ENCODE measurements at places on chromosomes 1 and 21.

GRCh38 chr1:230231774-230232145 lies 164.7 kb downstream of the GALNT2 start:
- DNase-seq = peak; percentile 63

- DNase-seq = no peak
These were observed 1.4 kb downstream of the ZNF670 start for GRCh38 chr1:247077213-247077612.

DNA sequence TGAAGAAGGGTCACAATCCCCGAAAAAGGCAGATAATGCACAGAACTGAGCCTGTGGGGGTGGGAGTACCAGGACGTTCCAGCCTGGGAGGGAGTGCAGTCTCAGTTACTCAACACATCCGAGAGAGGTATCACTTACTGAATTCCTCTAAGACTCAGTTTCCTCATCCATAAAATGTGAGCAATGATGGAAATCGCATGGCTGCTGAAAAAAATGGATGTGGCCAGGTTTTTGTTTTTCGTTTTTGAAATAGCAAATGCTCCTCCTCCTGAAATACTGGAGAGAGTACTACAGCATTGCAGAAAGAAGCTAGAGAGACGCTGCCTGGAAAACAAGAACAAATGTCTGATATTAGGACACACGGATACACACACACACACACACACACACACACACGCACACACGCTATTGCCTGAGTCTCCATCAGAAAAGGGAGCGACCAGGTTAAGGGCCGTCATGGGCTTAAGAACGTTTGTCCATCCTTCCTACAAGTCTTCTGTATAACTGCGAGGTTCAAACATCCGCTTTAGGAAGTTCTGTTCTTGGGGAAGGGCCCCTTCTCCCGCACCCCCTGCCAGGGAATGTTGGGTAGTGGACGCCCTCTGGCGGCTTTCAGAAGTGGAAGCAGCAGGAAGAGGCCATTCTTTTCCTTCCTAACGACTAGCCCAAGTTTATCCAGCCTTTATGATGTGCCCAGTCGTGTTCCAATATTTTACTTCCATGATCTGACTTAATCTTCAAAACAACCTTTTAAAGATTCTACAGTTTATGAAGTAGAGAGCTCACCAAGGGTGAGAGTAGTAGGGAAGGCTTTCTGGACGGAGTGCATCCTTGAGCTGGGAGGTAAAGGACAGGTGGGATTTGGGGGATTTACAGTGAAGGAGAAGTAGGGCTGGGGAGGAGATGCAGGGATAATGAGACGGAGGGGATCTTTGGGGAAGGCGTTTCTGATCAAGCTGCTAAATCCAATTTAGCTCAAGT lies 699 bp upstream of the NES start:
- DNase-seq = peak; percentile 16

GRCh38 chr21:43909741-43910400 lies 44.8 kb downstream of the AGPAT3 start:
- DNase-seq = no peak

DNA sequence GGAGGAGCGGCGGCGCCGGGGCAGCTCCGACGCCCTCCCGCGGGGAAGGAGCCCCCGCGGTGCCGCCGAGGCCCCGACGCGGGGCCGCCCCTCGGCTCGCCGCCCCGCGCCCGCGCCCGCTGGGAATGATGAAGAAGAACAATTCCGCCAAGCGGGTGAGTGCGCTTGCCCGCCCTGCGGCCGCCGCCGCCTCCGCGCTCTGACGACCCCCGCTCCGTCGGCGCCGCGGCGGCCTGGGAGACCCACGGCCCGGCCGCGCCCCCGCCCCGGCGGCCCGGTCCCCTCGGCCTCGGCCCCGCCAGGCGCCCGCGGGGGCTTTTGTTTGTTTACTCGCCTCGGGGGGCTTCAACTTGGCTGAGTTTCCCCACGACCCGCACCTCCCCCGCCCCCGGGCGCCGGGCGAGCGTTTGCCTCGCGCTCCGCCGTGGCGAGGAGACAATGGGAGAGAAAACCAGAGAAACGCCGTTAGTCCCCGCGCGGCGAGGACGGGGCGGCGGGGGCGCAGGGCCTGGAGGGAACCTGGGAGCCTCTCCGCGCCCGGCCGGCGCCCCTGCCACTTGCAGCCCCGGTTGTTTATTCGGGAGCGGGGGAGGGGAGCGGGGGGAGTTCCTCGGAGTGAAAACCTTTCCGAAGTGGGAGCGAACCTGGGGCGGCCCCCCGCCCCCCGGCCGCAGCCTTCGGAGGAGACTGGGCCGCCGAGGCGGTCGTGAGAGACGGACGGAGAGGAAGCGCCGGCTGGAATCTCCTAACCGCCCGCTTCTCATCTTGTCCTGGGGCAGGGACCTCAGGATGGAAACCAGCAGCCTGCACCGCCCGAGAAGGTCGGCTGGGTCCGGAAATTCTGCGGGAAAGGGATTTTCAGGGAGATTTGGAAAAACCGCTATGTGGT lies 661 bp downstream of the PLEKHO1 start:
- DNase-seq = no peak

DNA sequence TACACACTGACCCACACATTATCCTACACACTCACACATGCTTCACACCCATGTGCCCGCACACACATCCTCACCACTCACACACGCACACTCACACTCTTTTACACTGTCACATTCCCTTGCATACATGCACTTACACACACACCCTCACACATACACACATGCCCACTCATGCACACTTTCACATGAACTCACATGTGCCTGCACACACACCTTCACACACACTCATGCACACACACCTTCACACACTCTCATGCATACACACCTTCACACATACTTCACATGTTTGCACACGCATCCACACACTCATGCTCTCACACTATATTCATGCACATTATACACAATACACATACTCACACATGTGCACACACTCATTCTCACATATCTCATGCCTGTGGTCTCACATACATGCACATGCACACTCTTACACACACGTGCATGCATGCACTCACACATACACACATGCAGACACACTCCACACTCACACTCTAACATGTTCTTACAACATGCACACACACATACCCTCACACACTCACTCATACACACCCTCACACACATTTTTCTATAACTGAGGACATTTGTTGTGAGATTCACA lies 42.3 kb downstream of the RXRG start:
- no peak for DNase-seq

All from NCI-H2029 (cell line).